ENCODE measurements at places on chromosomes 6 and 20. TPM values are rescaled to one million over a fixed set of nuclear protein-coding genes. Genes with fewer than 3 reads are reported as not detected.

SALL4 gene
- total RNA-seq = 0.08 TPM

CLPSL2 gene
- total RNA-seq = not detected

NKX2-2 gene
- total RNA-seq = not detected

ZC3H12D gene
- total RNA-seq = 70.2 TPM

NINL gene
- total RNA-seq = 2.7 TPM

DNA sequence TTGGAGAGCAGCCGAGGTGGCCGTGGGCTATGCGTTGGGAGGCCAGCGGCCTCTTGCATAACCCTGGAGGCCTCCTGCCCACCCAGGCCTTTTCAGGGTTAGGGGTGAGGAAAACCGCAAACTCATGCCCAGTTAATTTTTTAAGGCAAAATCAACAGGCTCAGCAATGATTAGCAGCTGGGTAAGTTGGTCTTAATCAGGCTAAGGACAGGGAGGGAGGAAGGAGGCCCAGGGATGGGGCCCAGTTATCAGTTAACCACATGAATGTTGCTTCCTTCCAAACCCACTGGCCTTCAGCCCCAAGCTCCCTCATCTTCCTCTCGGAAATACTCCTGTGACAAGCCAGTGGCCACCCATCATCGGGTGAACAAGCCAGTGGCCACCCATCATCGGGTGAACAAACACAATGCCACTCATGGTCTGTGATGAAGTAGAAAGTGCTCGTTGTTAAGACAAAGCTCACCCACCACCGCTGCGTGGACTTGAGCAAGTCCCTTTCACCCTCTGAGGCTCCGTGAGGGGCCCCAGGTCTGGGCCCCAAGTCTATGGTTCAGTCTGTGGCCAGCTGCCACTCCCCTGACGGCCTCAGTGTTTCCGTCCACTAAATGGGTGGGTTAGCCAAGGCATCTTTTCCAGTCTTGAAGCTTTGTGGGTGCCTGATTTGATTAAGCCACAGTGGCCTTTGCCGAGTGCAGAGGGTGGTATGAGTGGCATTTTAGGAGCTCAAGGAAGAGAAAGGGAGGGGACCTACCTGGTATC lies 39.4 kb downstream of the HNF4A start:
- no peak for DNase-seq

- DNase-seq = peak; percentile 76
Observed at GRCh38 chr6:159044899-159045727, at the start of gene TAGAP. Gene TAGAP (minus strand): TSS chr6:159044991. CDS start chr6:159044146, 845 bp downstream.

DNA sequence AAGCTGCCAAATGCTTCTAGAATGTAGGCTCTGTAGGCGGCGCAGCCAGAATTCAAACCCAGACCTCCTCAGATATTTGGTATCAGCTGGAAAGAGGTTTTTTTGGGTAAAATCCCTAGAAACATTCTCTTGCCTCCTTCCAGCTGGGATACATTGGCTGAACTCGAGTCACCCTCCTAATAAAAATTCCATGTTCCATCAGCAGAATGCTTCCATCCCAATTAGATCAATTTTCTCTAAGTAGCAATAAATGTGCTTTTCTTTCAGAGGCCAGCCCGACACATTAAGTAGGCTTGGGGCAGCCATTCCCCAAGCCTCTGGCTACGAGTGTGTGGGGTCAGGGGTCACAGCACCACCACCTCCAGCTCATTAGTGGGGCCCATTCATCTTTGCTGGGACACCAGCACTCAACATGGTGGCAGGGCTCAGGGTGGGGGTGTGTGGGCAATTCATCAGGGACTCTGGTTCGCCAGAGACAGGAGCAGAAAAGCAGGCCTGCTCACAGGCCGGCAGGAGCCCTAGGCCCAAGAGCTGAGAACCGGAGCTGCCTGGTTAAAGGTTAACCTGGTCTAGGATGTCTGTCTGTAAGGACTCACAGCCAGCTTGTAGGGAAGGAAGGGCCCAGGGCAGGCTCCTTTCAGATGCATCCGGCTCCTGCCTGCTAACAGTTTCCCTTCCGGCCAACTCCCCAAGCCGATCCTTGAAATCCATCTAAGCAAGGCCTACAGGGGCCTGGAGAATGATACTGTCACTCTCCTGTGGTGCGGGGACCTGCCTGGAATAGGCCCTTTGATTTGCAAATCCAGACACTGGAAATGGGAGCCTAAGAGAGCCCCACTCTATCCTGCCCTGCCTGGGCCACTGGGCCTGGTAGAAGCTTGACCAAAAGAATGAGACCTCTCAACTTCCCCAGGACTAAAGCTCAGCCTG lies 159.1 kb upstream of the TOP1 start:
- DNase-seq = no peak

DNA sequence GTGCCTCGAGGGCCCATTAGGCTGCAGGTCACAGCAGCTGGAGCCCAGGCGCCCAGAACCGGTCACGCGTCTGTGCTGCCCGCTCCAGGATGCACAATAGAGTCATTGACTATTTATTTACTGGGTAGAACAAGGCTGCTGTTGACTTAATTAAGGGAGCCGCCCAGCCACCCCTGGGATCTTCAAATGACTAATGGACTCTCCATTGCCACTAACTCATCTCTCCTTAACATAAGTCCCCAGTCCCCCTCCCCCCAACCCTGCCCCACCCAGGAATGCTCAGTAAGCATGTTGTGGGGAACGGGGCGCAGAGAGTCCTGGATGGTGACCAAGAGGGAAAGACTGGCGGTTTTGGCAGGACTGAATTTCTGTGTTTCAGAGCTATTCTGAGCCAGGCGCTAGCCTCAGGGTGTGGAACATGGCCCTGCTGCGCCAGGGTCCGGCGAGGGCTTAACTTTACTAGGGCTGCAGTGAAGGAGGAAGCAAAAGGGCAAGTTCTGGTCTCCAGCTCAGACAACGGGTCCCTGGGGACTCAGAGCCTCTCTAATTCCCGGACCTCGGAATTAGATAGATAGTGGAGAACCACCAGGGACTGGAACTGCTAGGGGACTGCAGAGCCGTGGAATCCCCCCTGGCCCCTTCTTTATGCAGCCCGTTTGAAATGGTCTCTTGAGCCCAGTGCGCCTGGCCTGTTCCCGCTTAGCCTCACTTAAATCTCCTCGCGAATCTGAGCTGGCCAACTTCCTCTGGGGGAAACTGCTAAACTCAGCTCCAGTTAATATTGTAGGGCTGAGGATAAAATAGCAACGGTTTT lies 1.5 kb upstream of the GRIK2 start:
- DNase-seq = no peak

DNA sequence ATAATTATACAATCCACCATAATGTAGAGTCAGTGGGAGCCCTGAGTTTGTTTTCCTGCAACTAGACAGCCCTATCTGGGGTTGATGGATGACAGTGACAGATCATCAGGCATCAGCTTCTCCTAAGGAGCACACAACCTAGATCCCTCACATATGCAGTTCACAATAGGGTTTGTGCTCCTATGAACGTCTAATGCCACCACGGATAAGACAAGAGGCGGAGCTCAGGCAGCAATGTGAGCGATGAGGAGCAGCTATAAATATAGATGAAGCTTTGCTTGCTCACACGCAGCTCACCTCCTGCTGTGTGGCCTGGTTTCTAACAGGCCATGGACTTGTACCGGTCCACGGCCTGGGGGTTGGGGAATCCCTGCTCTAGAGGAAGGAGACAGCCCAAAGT lies 25.9 kb downstream of the EDEM2 start:
- no peak for DNase-seq

- DNase-seq = no peak
Observed at GRCh38 chr6:16539086-16539931, 222.0 kb downstream of the ATXN1 start.

GRCh38 chr20:16205507-16205906 lies 367.7 kb downstream of the KIF16B start:
- no peak for DNase-seq

DNA sequence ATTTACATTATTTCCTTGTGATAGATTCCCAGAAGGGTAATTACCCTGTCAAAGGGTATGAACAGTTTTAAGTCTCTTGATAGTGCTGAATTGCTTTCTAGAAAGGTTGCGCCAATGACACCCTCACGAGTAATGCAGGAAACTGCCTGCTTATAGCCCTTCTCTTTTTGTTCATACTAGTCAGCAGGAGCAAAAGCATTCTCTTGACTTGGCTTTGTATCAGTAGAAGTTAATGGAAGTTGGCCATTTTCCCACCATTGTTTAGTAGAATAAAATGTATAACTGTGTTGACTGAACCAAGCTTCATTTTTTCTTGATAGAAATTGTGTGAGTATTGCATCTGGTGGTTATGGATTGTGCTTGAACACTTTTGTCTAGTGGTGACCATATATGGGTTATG lies 100.1 kb downstream of the FARS2 start:
- no peak for DNase-seq

- no peak for DNase-seq
Observed at GRCh38 chr6:51704932-51705540, 382.4 kb downstream of the PKHD1 start.

- no peak for DNase-seq
Observed at GRCh38 chr6:109345986-109346385, 36.3 kb downstream of the CD164 start.

GRCh38 chr20:35451295-35451694 lies 4.1 kb upstream of the CEP250 start:
- DNase-seq = no peak

GRCh38 chr6:113598786-113599185 lies 258.4 kb upstream of the MARCKS start:
- no peak for DNase-seq

DNA sequence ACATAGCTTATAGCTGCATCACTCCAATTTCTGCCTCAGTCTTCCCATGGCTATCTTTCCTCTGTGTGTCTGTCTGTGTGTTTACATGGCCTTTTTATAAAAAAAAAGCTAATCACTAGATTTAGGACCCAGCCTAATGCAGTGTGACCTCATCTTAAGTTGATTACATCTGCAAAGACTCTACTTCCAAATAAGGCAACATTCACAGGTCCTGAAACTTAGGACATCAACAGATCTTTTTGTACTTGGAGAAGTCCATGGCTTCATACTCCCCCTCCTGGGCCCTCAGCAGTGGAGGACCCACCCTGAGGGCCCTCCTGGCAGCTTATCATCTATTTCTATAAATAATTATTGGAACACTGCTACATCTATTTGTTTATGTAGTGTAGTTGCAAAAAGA lies 146.1 kb downstream of the LMBRD1 start:
- no peak for DNase-seq

DNA sequence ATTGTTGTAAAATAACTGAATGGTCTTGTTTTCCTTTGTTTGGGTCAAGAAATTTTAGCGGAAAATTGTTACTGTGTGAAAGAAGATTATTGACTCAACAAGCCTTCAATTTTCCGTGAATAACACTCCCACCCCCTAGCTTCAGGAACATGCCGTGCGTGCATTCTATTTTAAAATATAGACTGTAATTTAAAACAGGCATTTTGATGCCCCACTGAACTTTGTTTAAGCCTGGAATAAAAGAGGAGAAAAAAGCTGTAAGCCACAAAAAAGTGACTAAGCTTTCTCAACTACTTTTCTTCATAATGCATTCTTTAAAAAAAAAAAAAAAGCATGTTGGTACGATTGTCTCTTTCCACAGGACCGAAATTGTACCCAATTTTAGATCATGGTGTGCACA lies 166.0 kb downstream of the ARID1B start:
- DNase-seq = no peak

Data from CD4-positive, alpha-beta T cell (primary cell).